ENCODE measurements at places on chromosomes 13 and 19. TPM values are rescaled to one million over a fixed set of nuclear protein-coding genes. Genes with fewer than 3 reads are reported as not detected.

DNA sequence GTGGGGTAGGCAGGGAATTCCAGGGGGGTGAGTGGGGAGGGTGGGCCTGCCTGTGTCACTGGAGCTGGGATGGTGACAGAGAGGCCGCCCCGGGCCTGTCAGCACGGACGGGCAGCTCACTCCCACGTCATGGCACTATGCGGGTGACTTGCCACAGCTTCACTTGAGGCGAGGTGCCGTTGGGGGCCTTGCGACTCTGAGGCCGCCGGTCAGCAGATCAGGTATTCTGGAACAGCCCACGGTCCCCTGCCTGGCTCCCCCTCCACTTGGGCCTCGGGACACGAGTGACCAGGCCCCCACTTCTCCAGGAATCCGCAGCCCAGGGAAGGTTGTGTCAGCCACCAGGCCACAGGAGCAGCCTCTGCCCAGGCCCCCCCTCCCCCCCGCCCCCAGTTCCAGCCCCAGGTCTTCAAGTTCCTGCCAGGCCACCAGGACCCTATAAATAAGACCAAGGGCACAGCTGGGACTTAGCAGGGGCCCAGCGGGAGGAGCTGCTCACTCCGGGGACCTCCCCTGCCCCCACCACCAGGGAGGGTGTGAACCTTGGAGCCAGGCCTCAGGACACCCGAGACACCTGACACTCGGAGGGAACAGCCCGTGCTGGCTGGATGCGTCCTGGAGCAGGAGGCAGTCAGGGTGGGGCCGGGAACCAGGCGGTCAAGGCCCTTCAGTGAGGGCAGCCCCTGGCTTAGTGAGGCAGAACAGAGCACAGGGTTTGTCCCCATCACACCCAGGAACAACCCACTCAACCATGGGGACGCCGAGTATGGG is 2.7 kb upstream of the MIDN start:
- H3K27ac ChIP-seq: no peak overlapping the region
- no peaks in the 10 kb centered on the region for H3K27me3 ChIP-seq
- H3K4me3 ChIP-seq: no peak overlapping the region
- DNase-seq: no peak

- peaks cover 31% of the 10 kb centered on the region for H3K4me1 ChIP-seq
- no peak for DNase-seq
- no peak overlapping the region for H3K4me3 ChIP-seq
- no peaks in the 10 kb centered on the region for H3K27me3 ChIP-seq
- peaks cover 11% of the 10 kb centered on the region for H3K36me3 ChIP-seq
- H3K27ac ChIP-seq: no peak overlapping the region
Observed at GRCh38 chr13:74866101-74866500, 615.9 kb downstream of the TBC1D4 start.

DNA sequence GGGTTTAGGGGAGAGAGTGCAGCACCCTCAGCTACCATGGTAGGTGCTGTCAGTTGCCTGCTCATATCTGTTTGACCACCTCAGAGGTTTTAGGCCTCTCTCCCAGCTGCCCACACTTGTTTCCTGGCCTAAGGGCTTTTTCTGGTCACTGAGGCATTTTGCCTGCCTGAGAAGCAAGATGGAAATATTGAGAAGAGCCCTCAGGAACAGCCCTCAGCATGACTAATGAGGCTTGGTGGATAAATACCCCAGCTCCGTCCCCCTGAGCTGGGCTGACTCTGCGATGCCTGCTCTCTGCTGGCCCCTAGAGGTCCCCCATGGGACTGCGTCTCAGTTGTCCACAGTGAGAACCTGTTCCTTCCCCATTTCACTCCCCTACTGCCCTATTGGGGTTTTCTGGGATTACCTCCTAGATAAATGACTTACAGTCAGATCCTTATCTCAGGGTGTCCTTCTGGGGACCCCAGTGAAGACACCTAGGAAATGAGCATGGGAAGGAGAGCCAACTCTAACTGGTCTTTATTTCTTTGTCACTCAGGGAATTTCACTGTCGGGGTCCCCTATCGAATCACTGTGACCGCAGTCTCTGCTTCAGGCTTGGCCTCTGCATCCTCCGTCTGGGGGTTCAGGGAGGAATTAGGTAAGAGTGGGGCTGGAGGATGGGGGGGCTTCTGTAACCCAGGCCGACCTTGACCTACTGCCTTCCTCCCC is 13.3 kb downstream of the PALM3 start:
- H3K36me3 ChIP-seq: peaks cover 6% of the 10 kb centered on the region
- H3K27me3 ChIP-seq: no peaks in the 10 kb centered on the region
- no peak overlapping the region for H3K4me3 ChIP-seq

DNA sequence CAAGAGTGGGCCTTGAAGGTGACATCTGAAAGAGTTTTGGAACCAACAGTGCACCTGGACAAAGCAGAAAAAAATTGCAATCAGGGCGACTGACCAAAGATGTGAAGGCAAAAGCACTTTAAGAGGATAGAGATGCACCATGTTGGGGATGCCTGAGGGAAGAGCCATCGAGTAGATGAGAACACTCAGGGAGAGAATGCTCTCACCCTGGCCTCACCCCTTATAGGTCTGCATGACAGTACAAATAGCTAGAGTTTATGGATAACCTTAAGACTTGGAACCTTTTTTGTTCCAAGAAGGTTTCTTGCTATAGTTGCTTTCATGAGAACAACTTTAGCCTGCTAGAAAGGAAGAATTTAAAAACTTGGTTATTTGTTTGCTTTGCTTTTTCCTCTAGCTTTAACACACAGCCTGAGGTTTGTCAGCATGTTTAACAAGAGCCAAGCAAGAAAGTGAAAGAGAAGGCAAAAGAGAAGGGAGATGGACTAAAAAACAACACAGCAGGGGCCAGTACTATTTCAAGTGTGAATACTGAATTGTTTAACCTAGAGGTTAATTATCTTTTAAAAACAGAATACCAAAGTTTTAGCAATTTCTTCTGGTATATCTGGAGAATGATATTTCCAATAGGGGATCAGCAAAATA is 418.9 kb downstream of the DIAPH3 start:
- no peaks in the 10 kb centered on the region for H3K36me3 ChIP-seq
- no peaks in the 10 kb centered on the region for H3K4me1 ChIP-seq
- no peak for DNase-seq
- H3K4me3 ChIP-seq: no peak overlapping the region
- no peaks in the 10 kb centered on the region for H3K27me3 ChIP-seq
- H3K27ac ChIP-seq: no peak overlapping the region

DNA sequence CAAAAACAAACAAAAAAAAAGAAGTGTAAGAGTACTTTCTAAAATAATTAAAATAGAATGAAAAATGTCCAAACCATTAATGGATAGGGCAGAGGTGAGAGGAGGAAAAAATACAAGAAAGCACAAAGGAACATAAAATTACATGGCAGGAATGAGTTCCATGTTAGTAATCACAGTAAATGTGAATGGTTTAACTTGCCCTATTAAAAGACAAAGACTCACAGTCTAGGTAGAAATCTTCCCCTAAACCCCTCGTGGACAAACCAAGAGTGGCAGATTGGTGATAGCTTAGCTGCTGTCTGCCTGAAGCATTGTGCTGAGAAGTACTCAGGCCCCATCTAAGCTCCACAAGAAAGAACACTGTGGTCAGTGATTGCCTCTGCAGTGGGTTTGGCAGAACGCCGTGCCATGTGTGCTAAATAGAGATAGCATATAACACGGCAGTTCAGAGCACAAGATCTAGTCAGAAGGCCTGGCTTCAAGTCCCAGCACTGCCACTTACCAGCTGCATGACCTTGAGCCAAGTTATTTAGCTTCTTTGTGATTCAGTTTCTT is 103.5 kb downstream of the DPF1 start:
- peaks cover 17% of the 10 kb centered on the region for H3K36me3 ChIP-seq
- H3K4me1 ChIP-seq: no peaks in the 10 kb centered on the region
- H3K27me3 ChIP-seq: no peaks in the 10 kb centered on the region
- H3K27ac ChIP-seq: no peak overlapping the region

GRCh38 chr19:30060531-30061222 is 118.6 kb downstream of the URI1 start:
- no peak overlapping the region for H3K27ac ChIP-seq
- H3K4me3 ChIP-seq: no peak overlapping the region
- H3K4me1 ChIP-seq: no peaks in the 10 kb centered on the region
- DNase-seq: no peak

DNA sequence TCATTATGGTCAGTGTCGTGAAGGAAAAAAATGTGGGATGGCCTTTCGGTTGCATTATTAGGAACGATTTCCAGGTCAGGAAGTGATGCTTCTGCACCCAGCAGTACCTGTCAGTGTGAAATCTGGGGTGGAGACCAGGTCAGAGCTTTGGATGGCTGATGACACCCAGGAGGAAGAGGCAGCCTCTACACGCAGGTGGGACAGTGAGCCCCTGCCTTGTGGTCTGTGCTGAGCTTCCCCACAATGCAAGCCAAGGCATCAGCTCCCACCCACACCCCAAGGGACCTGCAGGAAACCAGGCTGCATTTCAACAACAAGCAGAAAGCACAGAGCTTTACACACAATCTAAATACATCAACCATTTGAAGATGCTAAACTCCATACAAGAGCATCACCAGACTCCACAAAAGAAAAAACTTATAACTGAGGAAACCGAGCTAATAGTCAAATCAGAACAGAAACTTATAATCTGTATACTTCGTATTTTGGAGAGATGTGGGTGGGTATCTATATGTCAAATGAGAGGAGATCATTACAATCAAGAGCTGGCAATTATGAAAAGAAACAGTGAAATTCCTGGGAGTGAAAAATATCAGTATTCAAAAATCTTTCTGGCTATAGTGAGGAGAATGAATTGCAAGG is 130.1 kb downstream of the ZDHHC20 start:
- no peaks in the 10 kb centered on the region for H3K36me3 ChIP-seq
- no peak for DNase-seq
- H3K4me3 ChIP-seq: no peak overlapping the region
- no peaks in the 10 kb centered on the region for H3K4me1 ChIP-seq
- H3K27ac ChIP-seq: no peak overlapping the region

INTS6 gene
- 26.6 TPM for total RNA-seq

CAPN12 gene
- 5.5 TPM for total RNA-seq

CDC34 gene
- total RNA-seq: 119 TPM

All from PC-3 (cell line).